ENCODE measurements at places on chromosomes 3 and 15. TPM values are rescaled to one million over a fixed set of nuclear protein-coding genes. Genes with fewer than 3 reads are reported as not detected.

SFMBT1 gene
- 5.9 TPM for total RNA-seq

BNIP2 gene
- total RNA-seq: 82.9 TPM

ANKRD34C gene
- total RNA-seq: not detected

ZKSCAN7 gene
- total RNA-seq: 13.2 TPM

ALDH1A2 gene
- 7.7 TPM for total RNA-seq

AGBL1 gene
- not detected for total RNA-seq

GNAT1 gene
- not detected for total RNA-seq

ITGB5 gene
- total RNA-seq: 135 TPM

PFKFB4 gene
- 6.7 TPM for total RNA-seq

MYD88 gene
- 10.3 TPM for total RNA-seq

LRRN1 gene
- 0.33 TPM for total RNA-seq

BLM gene
- total RNA-seq: 1.5 TPM

ARHGEF3 gene
- 14.1 TPM for total RNA-seq

SPINK8 gene
- not detected for total RNA-seq

CALML4 gene
- total RNA-seq: 1.0 TPM

EPHB1 gene
- total RNA-seq: 0.50 TPM

GPR160 gene
- 0.50 TPM for total RNA-seq

RCCD1 gene
- total RNA-seq: 14.2 TPM

GOLGA6L4 gene
- 1.5 TPM for total RNA-seq

CLN6 gene
- 5.6 TPM for total RNA-seq

SLC6A20 gene
- total RNA-seq: not detected

SNTN gene
- total RNA-seq: not detected

IL17RB gene
- 0.33 TPM for total RNA-seq

SNX22 gene
- total RNA-seq: 0.17 TPM

SPTBN5 gene
- total RNA-seq: 0.26 TPM

SOX14 gene
- not detected for total RNA-seq

CILP gene
- total RNA-seq: 0.26 TPM

CCDC39 gene
- under 0.01 TPM for total RNA-seq

FAM3D gene
- not detected for total RNA-seq

TRAT1 gene
- total RNA-seq: not detected

UCN2 gene
- total RNA-seq: 0.66 TPM

PLSCR2 gene
- not detected for total RNA-seq

C3orf33 gene
- total RNA-seq: 3.6 TPM

CSTA gene
- 7.9 TPM for total RNA-seq

TMEM212 gene
- not detected for total RNA-seq

All from fibroblast of lung (primary cell).